Fibroblast of gingiva (primary cell): ENCODE measurements at places on chromosomes 2 and 18.
A peak's percentile ranks its signal among the peaks of the same experiment; 100 is the strongest.

GRCh38 chr18:37779220-37779619 is 213.6 kb upstream of the CELF4 start:
- DNase-seq: no peak

DNA sequence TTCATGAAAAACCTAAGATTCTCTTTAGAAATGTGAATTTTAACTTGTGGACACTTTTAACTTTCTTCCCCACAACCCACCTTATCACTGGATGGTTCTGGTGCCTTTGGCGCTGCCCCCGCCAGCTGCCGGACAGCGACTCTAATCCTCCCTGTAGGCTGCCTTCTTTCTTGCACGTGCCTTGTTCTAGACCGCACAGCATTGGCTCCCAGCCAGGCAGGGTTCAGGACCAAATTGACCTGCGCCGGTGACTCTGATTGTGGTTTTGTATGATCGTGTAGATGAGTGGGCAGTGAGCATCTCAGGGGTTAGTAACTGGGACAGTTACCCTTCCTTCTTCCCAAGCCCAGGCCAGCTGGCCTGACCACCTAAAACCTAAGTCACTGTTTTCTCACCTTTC is 106.8 kb downstream of the ASAP2 start:
- no peak for DNase-seq

GRCh38 chr2:179417436-179417949 is 152.9 kb upstream of the SESTD1 start:
- no peak for DNase-seq

DNA sequence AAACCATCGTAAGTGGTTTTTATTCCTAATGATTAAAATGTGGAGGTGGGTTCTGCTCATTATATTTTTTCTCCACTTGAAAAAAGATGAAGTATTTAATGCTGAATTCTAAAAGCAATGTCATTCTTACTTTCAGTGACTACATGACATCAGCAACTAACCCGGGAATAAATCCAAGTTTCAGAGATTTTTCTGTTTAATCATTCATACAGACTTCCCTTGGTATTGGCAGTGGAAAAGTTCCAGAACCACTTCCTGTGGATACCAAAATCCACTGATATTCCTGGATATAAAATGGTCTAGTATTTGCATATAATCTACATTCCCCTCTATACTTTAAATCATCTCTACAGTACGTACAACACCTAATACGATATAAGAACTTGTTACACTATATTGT is 128.6 kb downstream of the ZNF532 start:
- DNase-seq: peak; percentile 88

GRCh38 chr2:10242998-10243925 is 59.4 kb upstream of the HPCAL1 start:
- DNase-seq: no peak
